ENCODE measurements at places on chromosomes 12 and 14.

GRCh38 chr12:107657621-107658020 is 28.0 kb upstream of the PWP1 start:
- no peak for DNase-seq

DNA sequence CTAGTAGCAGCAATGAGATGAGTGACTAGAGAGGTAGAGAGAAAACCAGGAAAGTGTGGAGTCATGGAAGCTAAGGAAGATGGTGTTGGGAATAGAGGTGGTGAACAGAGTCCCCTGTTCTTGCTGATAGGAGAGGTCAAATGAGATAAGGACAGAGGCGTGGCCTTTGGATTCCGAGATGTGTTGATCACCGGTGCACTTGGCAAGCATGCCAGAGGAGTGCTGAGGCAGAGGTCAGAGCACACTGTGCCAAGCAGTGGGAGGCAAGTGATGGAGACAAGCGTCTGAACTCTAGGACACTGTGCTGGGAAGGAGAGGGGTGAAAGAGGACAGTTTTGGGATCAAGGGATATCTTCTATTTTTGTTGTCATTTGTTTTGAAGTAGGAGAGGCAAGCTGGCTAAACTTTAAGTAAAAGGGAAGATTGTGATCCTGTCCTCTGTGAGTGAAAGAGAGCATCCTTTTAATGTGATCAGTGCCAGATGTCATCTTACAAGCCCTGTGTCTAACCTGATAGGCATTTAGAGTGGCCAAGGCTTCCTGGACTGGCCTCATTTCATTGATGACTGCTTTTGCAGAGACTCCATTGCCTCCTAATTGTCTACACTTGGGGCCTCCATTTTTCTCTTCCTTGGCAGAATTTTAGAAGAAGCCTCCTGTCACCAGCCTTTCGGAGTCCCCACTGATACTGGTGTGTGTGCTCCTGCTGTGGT is 336.4 kb downstream of the CACNA1C start:
- DNase-seq = no peak

DNA sequence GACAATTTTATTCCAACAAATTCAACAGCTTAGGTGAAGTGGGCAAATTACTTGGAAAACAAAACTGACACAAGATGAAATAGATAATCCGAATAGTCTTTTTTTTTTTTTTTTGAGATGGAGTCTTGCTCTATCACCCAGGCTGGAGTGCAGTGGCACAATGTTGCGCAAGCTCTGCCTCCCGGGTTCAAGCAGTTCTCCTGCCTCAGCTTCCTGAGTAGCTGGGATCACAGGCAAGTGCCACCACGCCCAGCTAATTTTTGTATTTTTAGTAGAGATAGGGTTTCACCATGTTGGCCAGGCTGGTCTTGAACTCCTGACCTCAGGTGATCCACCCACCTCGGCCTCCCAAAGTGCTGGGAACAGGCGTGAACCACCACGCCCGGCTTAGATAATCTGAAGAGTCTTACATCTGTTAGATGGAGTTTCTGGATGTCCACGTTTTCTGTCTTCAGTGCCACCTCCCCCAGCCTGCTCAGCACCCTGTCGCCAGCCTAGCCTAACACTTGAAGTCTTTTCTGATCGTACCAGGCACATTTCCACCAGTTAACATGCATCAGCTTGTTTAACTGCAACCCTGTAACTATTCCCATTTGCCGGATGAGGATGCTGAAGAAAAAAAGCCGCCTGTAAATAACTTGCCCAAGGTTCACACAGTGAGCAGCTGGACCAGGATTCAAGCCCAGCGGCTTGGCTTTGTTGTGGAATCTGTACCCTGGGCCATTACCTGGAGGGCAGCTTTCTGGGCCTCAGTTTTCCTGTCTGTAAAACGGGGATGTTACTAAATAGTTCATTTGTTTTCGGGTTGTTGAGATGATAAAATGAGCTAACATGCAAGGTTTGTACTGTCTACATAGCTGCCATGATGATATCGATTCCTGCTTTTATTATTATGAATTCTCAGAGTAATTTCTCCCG is 26.4 kb downstream of the FBRSL1 start:
- no peak for DNase-seq

DNA sequence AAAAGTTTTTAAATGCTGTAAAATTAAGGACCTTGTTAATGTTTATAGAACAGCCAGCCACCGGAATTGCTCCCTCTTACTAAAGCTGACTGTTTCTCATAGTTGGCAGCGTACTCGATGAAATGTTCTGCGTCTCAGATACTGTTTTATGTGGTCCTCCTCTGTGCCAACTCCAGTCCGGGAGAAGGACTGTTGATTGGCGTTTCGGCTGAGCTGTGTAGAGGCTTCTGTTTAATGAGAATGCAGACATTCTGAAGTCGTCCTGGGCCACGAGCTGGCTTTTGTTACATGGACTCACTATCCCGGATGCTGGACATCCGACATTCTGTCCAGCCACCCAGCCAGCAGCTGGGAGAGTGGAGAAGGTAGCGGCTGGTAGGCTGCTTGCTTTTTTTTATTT is 75.4 kb downstream of the WDR20 start:
- DNase-seq = no peak

GRCh38 chr14:31962920-31963319 is 114.2 kb upstream of the ARHGAP5 start:
- no peak for DNase-seq
